ENCODE measurements at places on chromosomes 7 and 10.

- no peak for DNase-seq
These were observed 19.6 kb downstream of the RGS10 start for GRCh38 chr10:119522747-119523426.

- DNase-seq, result peak; percentile 99
These were observed 263.6 kb upstream of the ZMIZ1 start for GRCh38 chr10:78805176-78805575.

- no peak for DNase-seq
These were observed 122.5 kb upstream of the LANCL2 start for GRCh38 chr7:55242613-55243012.

DNA sequence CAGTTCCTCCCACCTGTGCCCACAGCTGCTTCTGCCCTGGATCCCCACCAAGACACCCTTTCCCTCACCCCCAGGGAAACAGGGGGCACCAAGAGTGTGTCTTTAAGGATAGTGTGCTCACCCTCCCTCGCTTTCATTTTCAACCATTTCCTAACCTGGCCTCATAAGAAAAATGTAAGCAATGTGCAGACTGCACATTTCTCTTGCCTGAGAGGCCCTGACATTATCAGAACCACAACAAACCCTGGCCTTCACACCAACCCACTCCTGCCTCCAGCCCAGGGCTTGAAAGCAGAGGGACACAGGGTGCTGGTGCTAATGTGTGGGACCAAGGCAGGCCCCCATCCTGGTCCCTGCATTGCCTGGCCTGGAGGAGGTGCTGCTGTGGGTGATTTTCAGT is 11.0 kb upstream of the IMPDH1 start:
- no peak for DNase-seq

DNA sequence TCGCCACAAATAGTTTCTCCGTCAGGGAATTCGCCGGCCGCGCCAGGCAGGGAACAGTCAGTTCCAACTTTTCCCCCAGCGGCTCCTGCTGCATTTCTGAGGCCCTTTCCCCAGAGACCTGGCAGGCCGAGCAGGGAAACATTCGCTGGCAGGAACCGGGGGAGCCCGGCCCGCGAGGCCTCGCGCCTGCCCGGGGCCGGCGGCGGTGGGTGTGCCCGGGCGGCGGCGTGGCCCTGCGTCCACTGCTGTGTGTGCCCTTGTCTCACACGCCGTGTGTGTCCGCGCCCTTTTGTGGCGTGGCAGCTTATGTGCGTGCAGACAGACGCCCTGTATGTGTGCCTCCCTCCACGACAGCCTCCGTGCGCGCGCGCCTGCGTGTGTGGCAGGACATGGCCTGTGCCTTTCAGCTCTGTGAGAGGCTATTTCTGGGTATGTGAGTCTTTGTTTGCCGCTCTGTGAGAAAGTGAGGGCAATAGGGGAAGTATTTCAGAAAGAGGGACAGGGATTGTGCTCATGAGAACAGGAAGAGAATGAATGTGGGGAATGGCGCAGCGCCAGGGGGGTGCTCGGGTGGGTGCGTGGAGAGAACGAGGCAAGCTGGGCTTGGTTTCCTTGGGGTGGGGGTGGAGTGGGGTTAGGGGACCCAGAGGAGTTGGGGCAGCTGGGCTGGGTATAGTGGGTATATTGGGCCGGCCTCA is 689 bp upstream of the SMARCD3 start:
- no peak for DNase-seq

- DNase-seq, result no peak
These were observed 39.8 kb downstream of the GBF1 start for GRCh38 chr10:102285133-102285532.

- DNase-seq, result no peak
These were observed 128.6 kb upstream of the ANKRD1 start for GRCh38 chr10:91049296-91049987.

- no peak for DNase-seq
These were observed 84.2 kb upstream of the IKZF1 start for GRCh38 chr7:50220273-50220672.

GRCh38 chr7:1494447-1494846 is 9.7 kb downstream of the INTS1 start:
- DNase-seq, result no peak

- DNase-seq, result no peak
These were observed 5.3 kb downstream of the CPA1 start for GRCh38 chr7:130385600-130386066.

Data from AG04449 (cell line).